ENCODE measurements at places on chromosomes 2 and 18.
A peak's percentile ranks its signal among the peaks of the same experiment; 100 is the strongest.

GRCh38 chr2:185279999-185280398 is 458.6 kb upstream of the FSIP2 start:
- DNase-seq, result no peak

GRCh38 chr2:7007488-7007845 is 90.3 kb downstream of the RNF144A start:
- no peak for DNase-seq

- no peak for DNase-seq
Measured at GRCh38 chr2:45981384-45981930, 315.8 kb upstream of the EPAS1 start.

DNA sequence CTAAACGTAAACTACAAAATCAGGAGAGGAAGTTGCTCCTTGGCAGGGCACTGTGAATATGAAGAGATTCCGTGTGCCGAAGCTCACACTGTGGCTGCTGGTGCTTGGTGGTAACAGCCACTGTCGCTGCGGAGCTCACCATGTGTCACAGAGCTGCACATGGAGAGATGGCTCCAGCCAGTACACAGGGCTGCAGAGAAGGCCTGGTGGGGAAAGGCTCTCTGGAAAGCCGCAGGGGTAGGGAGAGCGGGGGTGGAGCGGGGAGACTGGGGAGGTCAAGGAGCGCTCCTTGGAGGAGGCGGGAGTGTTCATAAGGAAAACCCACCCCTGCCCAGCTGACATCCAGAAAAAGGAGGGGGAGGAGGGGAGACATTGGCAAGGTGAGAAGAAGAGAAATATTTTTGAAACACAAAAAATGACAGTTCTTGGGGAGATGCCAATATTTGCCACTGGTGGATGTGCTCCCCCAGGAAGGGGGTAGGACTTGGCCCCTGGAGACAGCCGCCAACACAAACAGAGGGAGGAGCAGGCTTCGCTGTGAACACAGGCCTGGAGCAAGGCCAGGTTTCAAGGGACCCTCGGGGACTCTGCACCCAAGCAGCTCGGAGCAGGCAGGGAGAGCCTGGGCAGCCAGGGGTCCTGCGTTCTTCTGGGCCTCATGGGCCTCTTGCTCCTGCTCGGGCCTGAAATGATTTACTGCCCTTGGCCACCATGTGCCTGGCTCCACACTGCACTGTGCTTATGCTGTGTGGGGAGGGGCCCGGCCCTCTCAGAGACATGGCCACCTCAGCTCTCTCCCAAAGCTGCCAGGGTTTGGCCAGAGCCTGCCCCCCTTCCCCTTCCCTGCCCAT is 102.6 kb upstream of the GLI2 start:
- peak; percentile 37 for DNase-seq

- no peak for DNase-seq
Measured at GRCh38 chr2:229686122-229686919, 28.0 kb downstream of the DNER start.

- no peak for DNase-seq
Measured at GRCh38 chr18:13568443-13569392, 157.6 kb downstream of the FAM210A start.

GRCh38 chr2:216426166-216426777 is 14.0 kb downstream of the SMARCAL1 start:
- no peak for DNase-seq

DNA sequence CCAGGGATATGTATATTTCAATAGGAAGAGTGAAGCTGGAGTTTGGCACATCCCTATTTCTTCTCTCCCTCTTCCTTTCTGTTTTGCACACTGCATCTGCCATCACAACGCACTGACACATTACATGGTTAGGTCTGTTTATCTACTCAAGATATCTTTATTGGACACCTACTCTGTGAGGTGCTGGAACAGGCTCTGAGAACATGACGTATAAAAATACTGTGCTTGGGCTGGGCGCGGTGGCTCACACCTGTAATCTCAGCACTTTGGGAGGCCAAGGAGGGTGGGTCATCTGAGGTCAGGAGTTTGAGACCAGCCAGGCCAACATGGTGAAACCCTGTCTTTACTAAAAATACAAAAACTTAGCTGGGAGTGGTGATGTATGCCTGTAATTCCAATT is 653.3 kb downstream of the SLC4A3 start:
- no peak for DNase-seq

- DNase-seq, result no peak
Measured at GRCh38 chr2:134736167-134736880, 17.5 kb upstream of the TMEM163 start.

- DNase-seq, result no peak
Measured at GRCh38 chr2:148244593-148245292, 223.9 kb downstream of the MBD5 start.

DNA sequence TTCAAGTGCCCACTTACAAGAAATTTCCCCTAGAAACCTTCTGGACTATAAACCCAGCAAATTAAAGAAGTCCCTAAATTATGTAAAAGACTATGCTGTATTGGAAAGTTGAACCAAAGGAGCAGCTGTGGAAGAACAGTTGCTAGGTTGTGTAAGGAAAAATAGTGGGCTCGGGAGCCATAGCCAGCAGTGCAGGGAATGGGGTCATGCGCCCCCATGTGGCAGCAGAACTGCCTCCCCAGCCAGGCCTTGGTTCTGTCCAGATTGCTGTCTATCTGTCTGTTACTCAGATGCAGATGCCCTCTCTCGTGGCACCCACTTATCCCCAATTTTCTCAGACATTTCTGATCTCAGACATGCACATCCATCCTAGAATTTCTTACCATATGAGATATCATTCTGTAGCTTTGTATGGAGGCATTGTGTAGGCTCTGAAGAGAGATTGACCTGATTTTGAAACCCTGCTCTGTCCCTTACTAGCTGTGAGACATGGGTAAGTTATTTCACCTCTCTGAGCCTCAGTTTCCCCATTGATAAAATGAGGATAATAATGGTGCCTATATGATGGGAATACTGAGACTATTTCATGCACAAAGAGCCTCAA is 258.3 kb downstream of the SS18 start:
- no peak for DNase-seq

- no peak for DNase-seq
Measured at GRCh38 chr18:24189007-24189528, 50.2 kb downstream of the CABYR start.

GRCh38 chr2:44836174-44836573 is 105.3 kb upstream of the SIX3 start:
- DNase-seq, result no peak

DNA sequence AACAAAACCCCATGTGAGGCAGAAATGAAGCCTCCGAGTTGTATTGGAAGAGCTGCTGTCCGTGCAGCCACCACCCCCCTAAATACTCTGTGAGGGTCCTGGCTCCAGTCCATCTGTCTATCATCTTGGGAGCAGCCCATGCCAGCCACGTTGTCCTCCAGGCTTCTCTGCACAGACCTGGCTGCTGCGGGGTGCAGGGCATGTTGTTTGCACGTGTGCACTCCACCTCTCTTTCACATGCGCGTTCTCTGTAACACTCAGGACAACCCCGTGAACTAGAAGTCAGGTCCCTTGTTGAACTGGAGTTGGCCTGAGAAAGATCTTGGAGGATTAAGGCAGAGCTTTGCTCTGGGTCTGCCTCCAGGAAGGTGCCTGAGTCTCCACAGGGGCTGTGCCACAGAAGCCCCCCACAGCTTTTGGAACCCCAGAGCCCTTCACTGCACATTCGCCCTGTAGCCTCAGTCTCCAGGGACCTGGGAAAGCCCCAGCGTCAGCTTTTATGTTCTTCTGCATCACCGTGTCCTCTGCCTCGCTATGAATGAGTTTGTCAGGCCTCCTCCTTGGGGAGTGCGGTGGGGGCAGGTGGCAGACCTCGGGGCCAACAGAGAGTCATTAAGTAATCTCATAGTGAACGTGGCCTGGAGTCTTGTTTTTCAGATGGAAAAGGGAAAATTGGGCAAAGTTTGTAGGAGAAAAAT is 16.6 kb downstream of the RTP5 start:
- peak; percentile 39 for DNase-seq

DNA sequence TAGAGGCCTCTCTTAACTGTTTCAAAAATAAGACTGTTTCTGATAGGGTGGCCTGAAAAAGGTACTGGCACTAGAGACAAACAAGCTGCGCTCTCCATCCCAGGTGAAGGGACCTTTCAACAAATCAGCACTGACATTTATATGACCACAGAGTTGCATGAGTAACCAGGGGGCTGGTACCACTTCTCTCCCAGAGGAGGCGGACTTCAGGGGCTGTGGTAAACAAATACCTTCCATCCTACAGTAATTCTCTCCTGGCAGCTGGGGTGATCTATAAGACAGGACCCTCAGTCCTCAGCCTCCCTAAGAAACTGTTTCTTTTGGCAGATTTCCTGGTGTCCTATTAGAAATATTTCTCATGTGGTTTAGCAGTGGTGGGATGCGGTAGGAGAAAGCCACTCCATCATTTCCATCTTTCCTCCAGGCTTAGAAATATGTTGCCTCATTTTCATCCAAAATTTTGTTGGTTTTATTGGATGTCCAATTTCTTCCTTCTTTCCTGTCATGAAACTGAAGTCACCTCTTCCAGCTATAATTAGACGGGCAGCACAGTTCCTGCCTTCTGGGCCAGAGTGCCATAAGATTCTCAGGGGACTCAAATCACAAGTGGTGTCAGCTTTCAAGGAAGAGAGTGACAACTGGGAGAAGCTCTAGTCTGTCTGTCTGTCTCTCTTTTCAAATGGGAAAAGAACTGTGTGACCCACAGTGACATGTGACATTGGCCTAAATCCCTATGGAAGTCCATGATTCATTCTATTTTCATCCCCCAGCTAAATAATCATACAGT is 96.4 kb downstream of the CYRIA start:
- no peak for DNase-seq

DNA sequence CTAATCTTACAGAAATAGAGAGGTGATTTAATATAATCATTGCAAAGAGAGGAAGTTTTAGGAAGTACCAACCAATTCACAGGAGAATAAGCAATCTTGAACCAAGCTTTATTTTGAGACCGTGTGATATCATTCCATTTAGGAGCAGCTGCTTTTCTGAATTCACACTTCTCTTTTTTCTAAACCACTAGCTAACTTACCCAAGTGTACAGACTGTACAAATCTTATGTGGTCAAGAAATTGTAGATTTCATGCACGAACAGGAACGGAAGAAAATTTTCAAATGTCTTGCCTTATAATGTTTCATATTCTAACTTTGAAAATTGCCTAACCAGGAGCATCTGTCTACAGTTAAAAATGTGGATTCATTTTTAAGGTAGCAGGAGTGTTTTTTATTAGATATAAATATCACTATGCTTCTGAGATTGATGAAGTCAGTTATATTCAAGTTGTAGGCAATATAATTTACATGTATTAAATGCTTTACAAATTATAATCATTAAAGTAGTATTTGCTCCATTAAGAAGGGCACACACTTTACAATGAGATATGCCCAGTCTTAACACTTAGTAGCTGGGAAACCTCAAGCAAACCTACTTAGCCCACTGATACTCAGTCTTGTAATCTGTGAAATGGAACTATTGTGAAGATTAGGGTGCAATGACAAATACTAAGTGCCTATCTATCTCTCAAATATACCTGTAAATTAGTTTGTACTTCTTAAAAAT is 302.2 kb upstream of the STON1 start:
- DNase-seq, result no peak

- no peak for DNase-seq
Measured at GRCh38 chr2:48209214-48209885, 303.1 kb upstream of the FBXO11 start.

GRCh38 chr18:9209279-9209678 is 72.7 kb downstream of the ANKRD12 start:
- DNase-seq, result no peak

- no peak for DNase-seq
Measured at GRCh38 chr2:233849607-233850271, 4.6 kb downstream of the HJURP start.
